Effector memory CD8-positive, alpha-beta T cell (primary cell): ENCODE measurements at places on chromosomes 4 and X.

DNA sequence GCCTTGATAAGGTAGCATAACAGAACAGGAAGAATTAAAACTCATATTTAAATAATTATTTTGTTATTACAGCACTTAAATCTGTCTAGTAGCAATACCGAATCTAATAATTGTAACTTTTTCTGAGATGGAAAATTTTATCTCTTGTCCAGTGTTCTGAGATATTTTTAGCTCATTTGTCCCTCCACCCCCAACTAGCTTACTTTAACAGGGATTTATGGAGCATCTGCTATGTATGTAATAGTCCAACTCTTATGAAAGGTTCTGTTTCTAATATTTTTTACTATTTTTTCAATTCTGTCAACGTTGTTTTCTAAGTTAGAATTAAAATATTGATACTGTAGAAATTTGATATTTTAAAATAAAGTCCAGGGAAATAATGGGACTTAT, 38.2 kb upstream of the NUDT6 start:
- peaks cover 7% of the 10 kb centered on the region for H3K4me1 ChIP-seq
- no peaks in the 10 kb centered on the region for H3K36me3 ChIP-seq
- no peaks in the 10 kb centered on the region for H3K27me3 ChIP-seq
- no peak overlapping the region for H3K4me3 ChIP-seq

DNA sequence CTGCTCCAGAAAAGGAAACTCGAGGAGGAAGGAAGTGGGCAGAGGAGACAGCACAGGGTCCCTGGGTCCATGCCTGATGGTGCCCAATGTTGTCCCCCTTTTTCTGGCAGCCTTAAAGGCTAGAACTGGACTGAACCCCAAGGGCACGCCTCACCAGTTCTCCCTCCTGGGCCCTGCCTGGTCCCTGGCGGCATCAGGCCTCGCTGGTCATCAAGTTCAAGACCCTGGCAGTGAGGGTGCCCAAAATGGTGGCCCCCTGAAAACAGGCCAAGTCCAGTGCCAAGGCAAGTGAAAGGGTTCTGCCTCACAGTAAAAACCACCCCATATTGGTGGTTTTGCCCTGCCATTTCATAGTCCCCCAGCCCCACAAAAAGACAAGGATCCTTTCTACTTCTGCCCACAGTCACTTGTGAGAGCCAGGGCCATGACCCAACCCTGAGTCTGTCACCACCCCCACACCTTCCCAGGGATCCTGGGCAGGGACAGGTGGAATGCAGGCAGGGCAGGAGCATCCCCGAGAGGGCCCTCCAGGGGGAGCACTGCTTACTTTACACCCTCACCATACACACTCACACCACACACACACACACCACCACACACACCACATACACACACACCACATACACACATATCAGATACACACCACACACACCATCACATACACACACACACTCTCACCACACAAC, 107.6 kb downstream of the DCTD start:
- H3K27me3 ChIP-seq = no peaks in the 10 kb centered on the region
- peaks cover 28% of the 10 kb centered on the region for H3K4me1 ChIP-seq
- H3K27ac ChIP-seq = no peak overlapping the region
- H3K4me3 ChIP-seq = peak overlapping the region; percentile 67
- no peak for DNase-seq

DNA sequence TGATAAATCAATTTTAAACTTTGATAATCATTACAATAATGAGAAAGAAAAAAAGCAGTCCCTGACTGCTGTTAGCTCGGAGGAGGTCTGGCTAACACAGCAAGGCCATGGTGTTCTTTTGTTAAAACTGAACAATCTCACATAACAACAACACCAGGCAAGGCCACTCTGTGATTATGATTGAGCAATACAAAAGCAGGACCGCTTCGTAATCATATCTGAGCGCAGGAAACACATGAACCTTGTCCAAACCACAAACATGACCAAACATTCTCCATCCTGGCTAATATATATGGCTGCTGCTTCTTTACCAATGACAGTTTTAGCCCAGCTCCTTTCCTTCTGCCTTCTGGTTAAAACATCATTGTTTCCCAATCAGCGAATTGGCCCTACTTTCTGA, 76.8 kb upstream of the DDX53 start:
- no peaks in the 10 kb centered on the region for H3K36me3 ChIP-seq
- DNase-seq = no peak
- no peak overlapping the region for H3K27ac ChIP-seq
- no peak overlapping the region for H3K4me3 ChIP-seq
- no peaks in the 10 kb centered on the region for H3K27me3 ChIP-seq
- H3K4me1 ChIP-seq = no peaks in the 10 kb centered on the region

GRCh38 chr4:85200106-85200505, 233.6 kb upstream of the WDFY3 start:
- H3K27me3 ChIP-seq = no peaks in the 10 kb centered on the region
- no peaks in the 10 kb centered on the region for H3K4me1 ChIP-seq
- H3K36me3 ChIP-seq = no peaks in the 10 kb centered on the region
- DNase-seq = no peak
- H3K27ac ChIP-seq = no peak overlapping the region
- no peak overlapping the region for H3K4me3 ChIP-seq

- H3K4me1 ChIP-seq = no peaks in the 10 kb centered on the region
- H3K4me3 ChIP-seq = no peak overlapping the region
- H3K36me3 ChIP-seq = no peaks in the 10 kb centered on the region
- no peak for DNase-seq
- H3K27me3 ChIP-seq = peaks cover 8% of the 10 kb centered on the region
Observed at GRCh38 chrX:14125462-14125861, 95.8 kb upstream of the GEMIN8 start.
